NCI-H1092 treated with DMSO at 0.1 percent for 48 hours (cell line): ENCODE measurements at places on chromosomes 6 and 20.

- no peak for DNase-seq
Observed at GRCh38 chr6:137332637-137333280, 113.6 kb upstream of the IFNGR1 start.

DNA sequence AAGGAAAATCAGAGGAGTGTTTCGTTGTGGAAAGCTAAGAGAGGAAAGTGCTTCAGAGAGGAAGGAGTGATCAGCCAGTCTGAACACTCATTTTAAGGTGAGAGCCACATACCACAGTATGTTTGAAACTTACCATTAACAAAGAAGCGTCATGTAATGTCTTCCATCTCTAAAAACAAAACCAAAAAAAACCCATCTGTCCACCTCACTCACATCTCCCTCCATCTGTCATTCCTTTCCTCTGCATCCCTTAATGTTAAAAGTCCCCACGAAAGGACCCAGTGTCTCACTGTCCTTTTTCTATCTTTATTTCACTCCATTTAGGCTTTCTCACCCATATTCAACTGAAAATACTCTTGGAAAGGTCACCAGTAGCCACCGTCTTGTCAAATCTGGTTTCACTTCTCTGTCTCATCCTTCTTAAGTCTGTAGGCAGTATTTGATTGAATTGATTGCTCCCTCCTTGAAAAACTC, 59.4 kb upstream of the GNRH2 start:
- DNase-seq, result no peak

DNA sequence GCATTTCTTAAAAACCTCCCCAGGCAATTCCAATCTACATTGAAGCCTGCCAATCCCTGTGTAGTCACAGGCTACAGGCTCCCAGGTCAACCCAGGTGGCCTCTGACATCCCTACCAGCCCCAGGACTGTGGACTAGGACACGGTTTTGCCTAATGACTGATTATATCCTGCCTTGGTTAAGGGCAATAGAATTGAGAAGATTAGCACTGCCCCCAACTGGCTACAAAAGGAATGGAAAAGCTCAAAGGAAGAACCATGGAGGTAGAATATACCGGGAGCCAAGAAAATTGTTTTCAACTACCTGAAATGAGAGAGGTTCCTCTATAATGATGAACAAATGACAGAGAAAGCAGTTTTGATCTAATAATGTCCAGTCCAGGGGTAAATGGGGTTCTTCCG, 421.1 kb upstream of the AGPAT4 start:
- DNase-seq, result peak; percentile 28

GRCh38 chr6:140546640-140547039, 1172.2 kb upstream of the CITED2 start:
- DNase-seq, result no peak

DNA sequence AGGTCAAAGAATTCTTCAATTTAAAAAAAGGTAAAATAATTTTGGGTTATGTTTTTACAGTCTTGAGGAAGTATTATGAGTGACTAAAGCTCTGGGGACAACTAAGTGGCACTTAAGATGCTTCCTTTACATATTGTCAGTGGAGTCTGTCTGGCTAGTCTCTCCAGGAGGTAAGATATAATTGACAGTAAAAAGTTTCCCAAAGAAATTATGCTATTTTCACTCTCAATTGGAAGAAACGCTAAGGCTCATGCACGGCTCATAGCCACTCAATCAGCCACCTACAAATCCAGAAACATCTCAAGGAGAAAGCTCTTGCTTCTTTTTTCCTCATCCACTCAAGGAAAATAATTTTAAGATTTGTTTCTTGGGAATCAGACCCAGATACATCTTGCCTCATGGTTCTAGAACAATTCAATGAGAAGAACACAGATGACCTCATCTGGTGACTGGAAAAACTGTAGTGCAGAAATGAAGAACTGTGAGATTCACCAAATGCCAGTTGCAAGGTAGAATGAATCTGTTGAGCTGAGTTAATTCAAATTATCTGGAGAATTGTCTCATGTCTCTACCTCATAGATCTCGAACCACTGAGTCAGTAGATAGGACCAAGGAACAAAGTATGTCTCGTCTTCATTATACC, 252.9 kb downstream of the TPBG start:
- DNase-seq, result no peak

GRCh38 chr6:92790381-92790780, 629.0 kb downstream of the EPHA7 start:
- DNase-seq, result no peak

DNA sequence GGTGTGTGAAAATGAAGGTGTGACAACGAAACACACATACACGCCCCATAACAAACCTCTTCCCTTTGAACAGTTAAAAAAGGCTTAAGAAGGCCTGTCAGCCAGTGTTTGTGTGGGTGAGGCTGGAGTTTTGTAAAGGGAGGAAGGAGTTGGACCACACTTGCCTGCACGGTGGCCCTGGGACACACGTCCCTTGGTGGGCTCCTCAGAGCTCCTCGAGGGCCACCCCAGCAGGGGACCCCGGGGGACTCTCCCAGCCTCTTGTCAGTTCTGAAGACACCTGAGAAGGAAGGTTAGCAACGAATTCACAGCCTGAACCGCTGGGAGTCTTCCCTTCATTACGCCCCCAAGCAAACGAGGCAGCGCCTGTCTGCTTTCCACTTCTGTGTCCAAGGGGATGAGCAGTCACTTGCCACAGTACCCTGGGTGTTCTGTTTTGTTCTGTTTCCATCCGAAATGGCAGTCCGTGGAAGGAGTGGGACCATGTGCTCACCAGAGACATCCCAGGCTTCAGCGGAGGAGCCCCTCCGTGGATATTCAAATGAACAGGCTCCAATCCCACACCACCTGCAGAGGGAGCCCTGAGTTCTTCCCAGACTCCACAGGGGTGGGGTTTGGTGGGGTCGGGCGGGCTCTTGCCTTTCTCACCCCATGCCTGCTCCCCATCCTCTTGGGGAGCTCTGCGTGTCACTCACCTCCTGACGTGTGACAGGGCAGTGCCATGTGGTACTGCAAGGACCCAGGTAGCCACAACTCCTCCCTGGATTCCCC, 68.6 kb downstream of the NRN1 start:
- no peak for DNase-seq

DNA sequence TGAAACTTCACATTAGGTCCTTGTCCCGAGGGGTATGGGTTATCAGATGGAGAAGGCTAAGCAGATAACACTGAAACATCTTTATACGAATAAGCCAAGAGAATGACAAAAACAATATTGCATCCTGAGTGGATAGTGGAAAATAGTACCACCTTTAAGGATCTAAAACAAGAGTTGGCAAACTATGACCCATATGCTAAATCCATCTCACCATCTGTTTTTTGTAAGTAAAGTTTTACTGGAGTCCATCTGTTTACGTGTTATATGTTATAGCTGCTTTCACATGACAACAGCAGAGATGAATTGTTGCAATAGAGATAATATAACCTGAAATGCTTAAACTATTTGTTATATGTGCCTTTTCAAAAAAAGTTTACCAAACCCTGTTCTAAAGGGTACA, 76.1 kb upstream of the TRDN start:
- no peak for DNase-seq

DNA sequence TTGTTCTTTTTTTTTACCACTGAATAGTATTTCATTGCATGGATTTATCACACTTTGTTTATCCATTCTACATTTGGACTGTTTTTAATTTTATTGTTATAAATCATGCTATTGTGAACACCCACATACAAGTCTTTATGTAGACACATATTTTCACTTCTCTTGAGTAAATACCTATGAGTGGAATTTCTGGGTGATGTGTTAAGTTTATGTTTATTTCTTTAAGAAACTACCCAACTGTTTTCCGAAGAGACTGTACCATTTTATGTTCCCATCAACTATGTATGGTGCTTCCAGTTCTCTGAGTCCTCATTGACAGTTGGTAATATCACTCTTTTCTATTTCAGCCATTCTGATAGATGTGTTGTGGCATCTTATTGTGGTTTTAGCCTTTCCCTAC, 54.0 kb downstream of the RIN2 start:
- no peak for DNase-seq

DNA sequence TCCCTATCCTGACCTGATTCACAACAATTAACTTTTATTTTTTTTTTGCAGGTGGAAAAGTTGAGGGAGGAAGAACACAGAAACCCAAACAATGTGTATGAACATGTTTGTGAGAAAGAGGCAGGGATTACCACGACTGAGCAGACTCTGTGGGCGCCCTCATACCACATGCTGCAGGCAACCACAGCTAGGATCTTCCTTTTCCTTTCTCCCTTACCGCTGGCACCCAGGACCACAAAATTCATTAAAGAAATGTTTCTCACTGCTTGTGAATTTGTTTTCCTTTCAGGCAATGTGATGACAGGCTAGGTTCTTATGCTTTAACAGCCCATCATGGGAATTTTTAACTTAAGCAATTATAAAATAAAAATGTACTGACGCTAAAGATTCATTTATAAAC, 287.1 kb downstream of the GMDS start:
- DNase-seq, result no peak

GRCh38 chr6:11992086-11992485, 20.0 kb upstream of the HIVEP1 start:
- no peak for DNase-seq

- DNase-seq, result no peak
Observed at GRCh38 chr6:41638935-41639808, 904 bp downstream of the MDFI start.

- no peak for DNase-seq
Observed at GRCh38 chr6:113809826-113810225, 47.3 kb upstream of the MARCKS start.

- DNase-seq, result no peak
Observed at GRCh38 chr6:37588735-37589108, 89.0 kb upstream of the CCDC167 start.

DNA sequence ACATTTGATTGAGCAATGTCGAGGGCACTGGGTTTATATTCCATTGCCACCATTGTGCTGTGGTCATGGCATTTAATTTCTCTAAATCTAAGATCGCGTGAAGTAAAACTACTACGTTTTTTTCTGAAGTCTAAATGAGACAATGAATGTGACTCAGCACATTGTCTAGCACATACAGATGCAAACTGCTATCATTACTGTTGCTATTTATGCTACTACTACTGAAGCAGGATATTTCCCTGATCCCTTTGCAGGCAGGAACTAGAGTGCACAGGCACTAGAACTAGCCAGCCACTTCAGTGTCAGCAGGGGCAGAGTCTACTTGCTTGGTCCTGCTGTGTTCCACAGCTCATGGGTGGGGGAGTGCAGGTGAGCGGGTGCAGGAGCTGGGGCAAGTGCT, 449.7 kb downstream of the CDKAL1 start:
- no peak for DNase-seq

DNA sequence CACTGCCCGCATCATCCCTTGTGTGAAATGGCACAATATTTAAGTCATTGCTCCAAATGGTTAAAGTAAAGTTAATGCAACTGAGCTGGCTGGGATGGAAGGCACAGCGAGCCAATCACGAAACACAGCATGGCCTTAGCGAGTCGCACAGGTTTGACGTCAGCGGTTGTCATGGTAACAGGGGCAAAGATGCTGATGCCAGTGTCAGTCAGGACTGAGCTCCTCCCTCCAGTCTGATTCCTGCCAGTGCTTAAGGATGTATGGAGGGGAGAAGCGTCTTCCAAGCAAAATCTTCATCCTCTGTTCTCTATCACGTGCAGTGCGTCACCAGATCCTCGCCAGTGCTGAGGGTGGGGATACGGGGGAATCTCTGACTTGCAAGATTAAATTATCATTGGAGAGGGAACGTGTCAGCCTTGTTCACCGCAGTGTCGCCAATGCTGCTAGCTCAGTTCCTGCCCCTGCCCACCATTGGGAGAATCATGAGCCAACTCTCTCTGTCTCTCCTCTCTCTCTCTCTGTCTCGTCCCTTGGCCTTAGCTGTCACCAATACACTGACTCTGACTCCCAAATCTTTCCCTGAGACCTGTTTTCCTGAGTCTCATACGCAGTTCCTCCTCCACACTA, 24.5 kb downstream of the TSPYL4 start:
- no peak for DNase-seq

- no peak for DNase-seq
Observed at GRCh38 chr6:13375360-13375878, 47.1 kb upstream of the TBC1D7 start.

DNA sequence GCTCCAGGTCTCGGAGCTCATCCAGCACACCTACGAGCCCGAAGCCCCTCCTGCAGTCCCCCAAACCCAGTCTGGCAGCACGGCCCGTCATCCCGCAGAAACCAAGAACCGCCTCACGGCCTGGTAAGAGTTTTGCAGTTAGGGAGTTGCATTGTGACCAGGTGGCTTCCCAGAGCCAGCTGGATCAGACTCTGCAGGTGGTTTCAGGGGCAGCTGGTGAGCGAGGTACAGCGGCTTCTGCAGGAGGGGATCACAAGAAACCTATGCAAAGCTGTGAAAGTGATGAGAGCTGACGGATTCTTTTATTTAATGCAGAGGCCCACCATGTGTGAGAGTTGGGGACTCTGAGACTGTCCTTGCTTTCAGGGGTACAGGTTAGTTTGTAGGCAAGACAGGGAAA, 45.9 kb upstream of the SCGN start:
- peak; percentile 4 for DNase-seq

DNA sequence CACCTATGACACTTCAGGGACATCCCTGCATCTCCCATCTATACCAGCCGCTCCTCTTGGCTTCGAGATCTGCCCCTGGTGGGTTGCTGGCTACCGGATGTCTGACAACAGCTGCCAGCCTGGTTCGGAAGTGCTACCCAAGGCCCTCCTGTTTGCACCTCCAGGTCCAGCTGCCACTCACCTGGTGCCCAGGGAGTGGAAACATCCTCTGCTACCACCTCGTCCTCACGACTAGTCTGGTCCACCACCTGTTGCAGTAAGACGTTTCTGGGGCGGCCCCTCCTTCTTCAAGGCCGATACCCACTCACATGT, 8.3 kb upstream of the PCMTD2 start:
- no peak for DNase-seq

DNA sequence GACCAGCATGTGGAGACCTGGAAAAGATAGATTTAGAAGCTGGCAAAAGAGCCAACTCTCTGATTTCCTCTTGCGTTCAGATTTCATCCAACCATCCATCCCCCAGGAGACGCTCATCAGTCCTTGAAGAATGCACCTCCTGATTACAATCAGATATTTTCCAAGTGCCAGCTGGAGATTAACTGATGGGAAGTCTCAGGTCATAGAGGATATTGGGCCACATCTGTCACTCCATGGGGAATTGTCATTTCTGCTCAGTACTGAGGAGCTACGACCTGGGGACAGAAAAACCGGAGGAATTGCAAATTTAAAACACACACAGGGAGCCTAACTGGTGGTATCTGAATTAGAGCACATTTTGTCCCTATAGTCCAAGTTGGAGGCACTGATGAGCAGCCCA, 496.2 kb upstream of the SULF2 start:
- no peak for DNase-seq

DNA sequence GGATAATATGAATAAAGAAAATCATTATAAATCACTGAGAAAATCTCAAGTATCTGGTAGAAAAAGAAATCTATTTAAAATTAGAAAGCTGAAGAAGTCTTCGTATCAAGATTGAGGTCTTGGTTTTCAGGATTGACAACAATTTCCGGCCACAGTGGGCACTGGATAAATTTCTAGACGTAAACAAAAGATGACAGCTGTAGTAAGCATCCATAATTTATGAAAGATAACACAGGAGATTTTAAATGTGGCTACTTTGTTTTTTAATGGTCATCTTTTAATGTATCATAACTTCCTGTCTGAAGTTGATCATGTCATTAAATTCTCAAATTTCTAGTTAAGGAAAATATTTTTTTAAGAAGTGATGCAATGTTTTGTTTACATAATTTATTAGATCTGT, 444.2 kb downstream of the HTR1B start:
- no peak for DNase-seq
